ENCODE measurements at places on chromosomes 1 and 21.

DNA sequence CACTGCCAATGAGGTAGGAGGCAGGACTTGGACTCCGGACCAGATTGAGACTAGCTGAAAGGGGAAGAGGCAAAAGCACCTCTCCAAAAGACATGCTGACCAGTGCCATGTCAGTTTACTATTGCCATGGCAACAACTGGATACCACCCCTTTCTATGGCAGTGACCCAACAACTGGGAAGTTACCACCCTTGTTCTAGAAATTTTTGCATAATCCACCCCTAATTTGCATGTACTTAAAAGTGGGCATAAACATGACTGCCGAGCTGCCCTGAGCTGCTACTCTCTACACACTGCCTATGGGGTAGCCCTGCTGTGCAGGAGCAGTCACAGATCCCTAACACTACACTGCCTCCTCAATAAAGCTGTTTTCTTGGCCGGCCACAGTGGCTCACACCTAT is 19.0 kb upstream of the SLC6A9 start:
- DNase-seq: no peak

- DNase-seq: no peak
Observed at GRCh38 chr1:6600410-6601048, 2.1 kb downstream of the KLHL21 start.

DNA sequence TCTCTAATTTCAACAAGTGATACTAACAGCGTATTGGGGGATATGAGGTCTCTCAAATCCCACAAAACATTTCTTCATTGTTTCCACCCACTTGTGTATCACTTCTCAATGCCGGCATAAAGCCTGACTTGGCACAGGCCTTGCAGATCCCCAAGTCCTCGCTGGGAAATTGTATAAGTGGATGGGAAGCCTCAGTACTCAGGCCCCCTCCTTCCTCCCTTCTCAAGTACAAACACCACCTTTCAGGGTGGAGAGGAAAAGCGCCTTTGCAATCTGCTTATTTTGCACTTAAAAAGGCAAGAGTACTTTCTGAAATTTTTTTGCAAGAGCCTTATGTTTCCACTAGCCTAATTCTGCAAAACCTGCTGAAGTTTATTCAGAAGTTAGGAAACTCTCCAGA is 25.8 kb upstream of the KLHDC8A start:
- no peak for DNase-seq

GRCh38 chr1:41357451-41358101 is 3.7 kb upstream of the FOXO6 start:
- DNase-seq: peak; percentile 48

DNA sequence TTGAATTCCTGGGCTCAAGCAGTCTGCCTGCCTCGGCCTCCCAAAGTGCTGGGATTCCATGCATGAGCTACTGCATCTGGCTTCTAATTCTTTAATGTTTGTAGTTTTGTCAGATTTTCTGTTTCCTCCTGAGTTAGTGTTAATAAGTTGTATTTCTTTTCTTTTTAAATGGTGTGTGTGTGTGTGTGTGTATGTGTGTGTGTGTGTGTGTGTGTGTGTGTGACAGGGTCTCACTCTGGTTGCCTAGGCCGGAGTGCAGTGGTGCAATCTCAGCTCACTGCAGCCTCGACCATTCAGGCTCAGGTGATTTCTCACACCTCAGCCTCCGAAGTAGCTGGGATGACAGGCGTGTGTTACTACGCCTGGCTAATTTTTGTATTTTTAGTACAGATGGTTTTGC is 50.2 kb downstream of the ADARB1 start:
- DNase-seq: no peak

DNA sequence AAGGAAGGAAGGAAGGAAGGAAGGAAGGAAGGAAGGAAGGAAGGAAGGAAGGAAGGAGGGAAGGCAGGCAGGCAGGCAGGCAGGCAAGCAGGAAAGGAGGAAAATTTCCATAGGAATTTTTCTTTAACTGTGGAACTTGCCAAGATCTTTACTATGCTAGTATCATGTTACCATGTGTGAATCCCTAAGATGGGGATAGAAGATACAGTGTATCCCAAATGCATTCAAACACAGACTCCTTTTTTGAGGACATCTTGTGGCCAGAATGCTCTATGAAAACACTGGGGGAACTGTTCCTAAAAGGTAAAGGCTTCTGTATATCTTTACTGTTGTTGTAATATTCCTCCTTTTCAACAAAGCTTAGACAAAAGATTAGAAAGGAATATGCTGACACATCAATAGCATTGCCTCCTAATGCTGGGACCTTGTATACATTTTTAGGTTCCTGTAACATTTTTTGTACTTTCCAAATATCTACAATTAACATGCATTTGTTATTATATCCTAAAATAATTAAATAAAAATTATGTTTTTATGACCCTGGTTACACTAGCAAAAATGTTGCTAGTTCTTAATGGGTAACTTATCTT is 20.6 kb downstream of the CCDC190 start:
- no peak for DNase-seq

GRCh38 chr1:212618466-212619210 is 10.1 kb downstream of the ATF3 start:
- no peak for DNase-seq

- DNase-seq: no peak
Observed at GRCh38 chr1:185654199-185654951, 79.8 kb upstream of the HMCN1 start.

- no peak for DNase-seq
Observed at GRCh38 chr1:187938092-187938491, 1109.3 kb downstream of the PLA2G4A start.

DNA sequence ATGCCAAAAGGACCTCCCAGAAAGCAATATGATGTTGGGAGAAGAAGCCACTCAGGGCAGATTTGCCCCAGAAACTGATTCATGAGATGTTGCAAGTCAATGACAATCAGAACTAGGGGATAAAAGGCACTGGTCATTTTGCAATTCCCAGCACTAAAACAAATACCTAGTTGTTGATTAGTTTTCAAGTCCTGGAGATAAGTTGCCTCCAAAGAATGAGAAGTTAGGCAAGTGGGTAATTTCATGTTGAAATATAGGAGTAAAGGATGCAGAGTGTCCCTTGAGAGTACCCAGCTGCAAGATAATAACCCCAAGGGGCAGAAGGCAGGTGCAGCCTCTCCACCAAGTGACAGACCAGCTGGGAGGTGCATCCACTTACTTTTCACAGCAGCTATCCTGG is 363.6 kb downstream of the PBX1 start:
- DNase-seq: no peak

DNA sequence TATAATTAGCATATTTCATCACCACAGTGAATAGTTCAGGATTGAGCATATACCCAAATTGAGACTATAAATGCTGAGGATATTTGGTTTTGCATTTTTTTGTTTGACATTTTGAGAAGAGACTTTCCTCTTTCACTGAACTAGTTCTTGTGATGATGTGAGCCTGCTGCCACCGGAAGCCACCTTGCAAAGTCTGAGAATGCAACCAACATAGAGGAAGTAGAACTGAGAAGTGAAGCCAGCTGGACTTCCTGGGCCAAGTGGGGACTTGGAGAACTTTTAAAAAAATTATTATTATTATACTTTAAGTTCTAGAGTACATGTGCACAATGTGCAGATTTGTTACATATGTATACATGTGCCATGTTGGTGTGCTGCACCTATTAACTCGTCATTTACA is 102.3 kb downstream of the RPE65 start:
- peak; percentile 23 for DNase-seq

DNA sequence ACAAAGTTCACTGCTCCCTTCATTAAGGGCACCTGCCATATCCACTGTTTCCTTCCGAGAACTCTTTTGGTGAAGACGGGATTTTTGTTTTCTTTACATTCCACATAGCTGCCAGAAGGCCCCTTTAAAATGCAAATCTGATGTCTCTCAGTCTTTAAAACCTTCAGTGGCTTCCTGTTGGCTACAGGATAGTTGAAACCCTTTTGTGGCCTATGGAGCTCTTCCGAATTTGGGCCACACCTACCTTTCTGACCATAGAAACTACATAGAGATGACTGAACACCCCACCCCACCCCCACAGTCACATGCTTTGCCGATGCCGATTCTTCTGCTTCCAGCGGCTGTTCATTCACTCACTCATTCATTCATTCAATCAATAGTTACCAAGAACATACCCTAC is 502.6 kb downstream of the KIF26B start:
- DNase-seq: no peak

DNA sequence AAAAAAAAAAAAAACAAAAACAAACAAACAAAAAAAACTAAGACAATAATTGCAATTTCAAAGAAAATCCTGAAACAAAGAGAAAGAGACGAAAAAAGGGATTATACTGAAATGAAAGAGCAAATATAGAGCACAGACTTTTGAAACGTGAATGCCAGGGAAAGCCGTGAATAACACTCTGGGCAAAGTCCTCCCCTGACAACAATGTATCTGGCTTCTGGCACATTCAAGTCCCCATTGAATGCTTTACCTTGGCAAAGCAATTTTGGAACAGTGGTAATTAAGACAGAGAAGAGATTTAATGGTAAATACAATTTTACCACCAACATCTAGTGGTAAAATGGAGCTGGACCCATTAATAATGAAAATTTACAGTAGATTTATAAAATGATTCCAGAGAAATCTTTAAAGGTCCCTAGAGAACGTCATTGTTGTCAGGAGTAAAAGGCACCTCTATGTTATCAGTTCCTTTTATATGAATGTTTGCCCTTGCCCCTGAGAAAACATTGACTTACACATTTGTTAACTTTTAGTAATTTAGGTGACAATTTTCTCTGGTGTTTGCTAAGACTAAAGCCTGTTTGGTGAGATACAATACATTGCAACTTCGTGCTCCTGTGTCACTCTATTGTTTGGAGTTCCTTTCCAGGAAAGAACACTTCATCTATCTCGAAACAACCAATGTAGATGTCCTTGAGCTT is 89.7 kb downstream of the GREM2 start:
- no peak for DNase-seq

DNA sequence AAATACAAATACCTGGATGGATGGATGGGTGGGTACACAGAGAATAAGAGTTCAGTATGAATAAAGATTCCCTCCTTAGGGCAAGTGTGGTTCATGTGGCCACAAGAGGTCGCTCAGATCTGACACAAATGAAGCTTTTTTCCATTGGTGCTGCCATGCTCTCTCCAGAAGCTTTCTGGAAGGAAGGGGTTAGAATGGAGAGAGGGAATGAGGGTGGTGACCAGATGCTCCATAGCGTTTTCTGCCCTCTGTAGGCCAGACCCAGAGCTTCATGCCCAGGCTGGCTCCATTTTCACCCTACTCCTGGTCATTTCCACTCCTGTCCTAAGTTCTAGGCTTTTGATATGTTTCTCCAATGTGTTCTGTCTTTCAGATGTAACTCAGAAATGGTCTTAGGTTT is 3.3 kb upstream of the FCRL6 start:
- peak; percentile 35 for DNase-seq

DNA sequence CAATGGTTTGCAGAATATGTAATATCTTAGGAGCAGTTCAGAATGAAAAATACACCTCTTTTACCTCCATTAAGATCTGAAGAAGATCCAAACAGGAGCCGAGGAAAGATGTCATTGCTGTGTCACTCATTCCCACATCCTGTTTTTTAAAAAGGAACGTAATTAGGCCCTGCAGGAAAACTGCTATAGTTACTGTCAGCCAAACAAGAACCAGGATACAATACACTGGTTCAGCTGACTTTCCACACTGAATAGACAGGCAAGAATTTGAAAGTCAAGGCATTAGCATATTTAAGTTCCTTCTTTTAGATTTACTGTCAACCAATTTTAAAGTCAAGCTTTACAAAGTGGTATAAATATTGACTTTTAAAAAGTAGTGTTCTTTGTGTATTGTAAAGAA is 63.8 kb downstream of the IARS2 start:
- DNase-seq: no peak

DNA sequence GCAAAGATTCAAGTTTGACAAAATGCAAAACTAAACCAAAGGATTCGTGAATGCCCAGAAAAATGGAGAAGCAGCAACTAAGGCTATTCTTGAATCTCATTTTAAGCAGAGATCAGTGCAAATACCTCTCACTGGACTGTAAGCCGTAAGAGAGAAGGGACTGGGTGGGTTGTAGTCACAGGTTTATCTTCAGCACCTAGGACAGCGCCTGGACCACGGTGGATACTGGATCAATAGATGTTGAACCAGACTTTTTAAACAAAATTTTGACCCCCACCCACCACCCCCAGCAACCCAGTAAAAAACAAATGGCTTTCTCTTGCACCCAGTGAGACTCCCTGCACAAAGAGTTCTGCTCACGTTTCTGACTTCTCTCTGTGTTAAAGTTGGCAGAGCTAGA is 347.1 kb downstream of the AJAP1 start:
- no peak for DNase-seq

DNA sequence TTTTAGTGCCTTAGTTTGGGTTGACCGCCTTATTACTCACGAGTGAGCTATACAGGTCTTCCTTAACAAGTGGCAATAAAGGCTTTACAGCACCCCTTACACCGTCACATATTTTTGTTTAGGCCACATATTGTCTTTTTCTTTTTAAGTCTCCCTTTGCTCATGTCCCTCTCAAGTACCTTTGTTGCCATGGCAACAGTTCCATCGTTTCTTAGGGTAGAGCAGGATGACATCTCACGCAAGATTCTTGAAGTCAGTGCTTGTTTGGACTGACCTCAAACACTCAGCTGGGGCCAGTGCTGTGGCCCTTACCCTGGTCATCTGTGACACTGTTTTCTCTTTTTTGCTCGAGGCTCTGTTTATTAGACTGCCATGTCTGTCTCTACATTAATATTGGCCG is 69.8 kb downstream of the PBX1 start:
- no peak for DNase-seq

- DNase-seq: no peak
Observed at GRCh38 chr1:187045371-187045770, 216.6 kb downstream of the PLA2G4A start.

DNA sequence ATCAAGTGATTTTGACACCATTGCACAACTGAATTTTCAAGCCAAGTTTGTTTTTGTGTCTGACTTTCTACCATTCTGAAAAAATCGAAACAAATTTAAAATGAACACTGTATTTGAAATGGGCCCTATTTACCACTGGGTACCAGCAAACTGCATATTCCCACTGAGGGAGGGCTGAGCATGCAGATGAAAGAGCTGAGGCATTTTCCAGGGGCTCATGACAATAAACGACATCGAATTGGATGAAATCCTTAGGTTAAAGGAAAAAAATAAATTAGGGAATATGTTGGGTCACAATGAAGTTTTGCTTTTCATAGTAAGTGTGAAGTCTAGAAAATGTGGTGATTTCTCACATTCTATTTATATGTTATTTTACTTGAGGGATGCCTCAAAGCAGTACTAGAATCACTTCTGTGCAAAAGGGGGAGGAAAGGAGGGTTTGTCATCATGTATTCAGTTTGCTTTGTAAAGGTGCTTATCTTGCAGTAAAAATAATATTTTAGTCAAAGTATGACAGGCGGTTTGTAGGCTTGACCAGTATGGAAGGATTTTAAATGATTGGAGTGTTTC is 11.2 kb downstream of the ZBTB18 start:
- DNase-seq: no peak

- DNase-seq: no peak
Observed at GRCh38 chr1:163093169-163093568, 24.0 kb downstream of the RGS4 start.
